Activated naive CD8-positive, alpha-beta T cell treated with anti-CD3 and anti-CD28 coated beads, Interleukin-2, amount 10 ng/mL, durations not matched to agents 7 days and 5 days (primary cell): ENCODE measurements at places on chromosomes 3 and 15. TPM values are rescaled to one million over a fixed set of nuclear protein-coding genes. Genes with fewer than 3 reads are reported as not detected.

DNA sequence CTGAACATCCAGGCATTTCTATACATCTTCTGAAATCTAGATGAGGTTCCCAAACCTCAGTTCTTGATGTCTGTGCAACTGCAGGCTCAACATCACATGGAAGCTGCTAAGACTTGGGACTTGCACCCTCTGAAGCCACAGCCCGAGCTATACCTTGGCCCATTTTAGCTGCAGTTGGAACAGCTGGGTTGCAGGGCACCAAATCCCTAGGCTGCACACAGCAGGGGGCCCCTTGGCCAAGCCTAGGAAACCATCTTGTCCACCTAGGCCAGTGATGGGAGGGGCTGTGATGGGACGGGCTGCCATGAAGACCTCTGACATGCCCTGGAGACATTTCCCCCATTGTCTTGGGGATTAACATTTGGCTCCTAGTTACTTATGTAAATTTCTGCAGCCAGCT is 415.8 kb upstream of the SUCLG2 start:
- no peaks in the 10 kb centered on the region for H3K4me1 ChIP-seq
- peaks cover 17% of the 10 kb centered on the region for H3K36me3 ChIP-seq
- no peaks in the 10 kb centered on the region for H3K27me3 ChIP-seq
- H3K27ac ChIP-seq = no peak overlapping the region
- no peak overlapping the region for H3K4me3 ChIP-seq
- DNase-seq = no peak

DNA sequence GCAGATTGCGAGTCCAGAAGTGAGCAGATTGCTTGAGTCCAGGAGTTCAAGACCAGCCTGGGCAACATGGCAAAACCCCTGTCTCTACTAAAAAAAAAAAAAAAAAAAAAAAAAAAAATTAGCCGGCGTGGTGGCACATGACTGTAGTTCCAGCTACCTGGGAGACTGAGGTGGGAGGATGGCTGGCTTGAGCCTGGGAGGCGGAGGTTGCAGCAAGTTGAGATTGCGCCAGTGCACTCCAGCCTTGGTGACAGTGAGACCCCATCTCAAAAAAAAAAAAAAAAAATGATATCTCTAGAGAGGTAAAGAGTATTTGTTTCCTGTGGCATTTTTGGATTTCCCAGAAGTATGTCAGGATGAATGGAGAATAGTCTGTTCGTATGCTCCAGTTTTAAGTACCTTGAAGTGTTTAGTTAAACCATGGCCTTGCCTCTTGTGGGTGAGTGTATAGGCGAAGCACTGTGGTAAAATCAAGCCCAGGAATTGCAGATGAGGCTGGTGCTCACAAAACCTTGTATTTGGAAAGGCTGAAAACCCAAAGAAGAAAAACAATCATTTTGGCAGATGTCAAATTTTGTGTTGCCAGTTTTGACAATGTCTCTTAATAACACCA is 5.9 kb downstream of the CACNA1D start:
- no peak overlapping the region for H3K27ac ChIP-seq
- peaks cover 55% of the 10 kb centered on the region for H3K27me3 ChIP-seq
- no peak overlapping the region for H3K4me3 ChIP-seq
- peaks cover 1% of the 10 kb centered on the region for H3K4me1 ChIP-seq
- DNase-seq = no peak
- H3K36me3 ChIP-seq = no peaks in the 10 kb centered on the region

DNA sequence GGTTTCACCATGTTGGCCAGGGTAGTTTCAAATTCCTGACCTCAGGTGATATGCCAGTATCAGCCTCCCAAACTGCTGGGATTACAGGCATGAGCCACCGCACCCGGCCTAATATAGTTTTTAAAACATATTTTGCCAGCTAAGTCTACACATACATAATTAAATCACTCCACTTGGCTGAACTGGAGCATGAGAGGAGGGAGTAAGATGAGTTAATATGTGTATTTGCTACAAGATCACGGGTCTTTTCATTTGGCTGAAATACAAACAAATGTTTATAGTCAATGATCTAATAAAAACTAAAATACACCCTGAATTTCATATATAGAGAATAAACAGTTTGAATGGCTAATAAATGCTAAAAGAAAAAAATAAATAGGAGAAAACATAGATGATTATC is 25.3 kb downstream of the SLC30A4 start:
- H3K4me3 ChIP-seq = no peak overlapping the region
- no peaks in the 10 kb centered on the region for H3K36me3 ChIP-seq
- no peak for DNase-seq
- no peak overlapping the region for H3K27ac ChIP-seq

- H3K36me3 ChIP-seq = no peaks in the 10 kb centered on the region
- DNase-seq = no peak
- peaks cover 4% of the 10 kb centered on the region for H3K4me1 ChIP-seq
- H3K4me3 ChIP-seq = no peak overlapping the region
These were observed 65.5 kb downstream of the PEX5L start for GRCh38 chr3:179971280-179971679.

GRCh38 chr15:99054025-99054387 is 46.4 kb upstream of the PGPEP1L start:
- H3K36me3 ChIP-seq = no peaks in the 10 kb centered on the region
- no peak for DNase-seq
- H3K27ac ChIP-seq = no peak overlapping the region
- H3K27me3 ChIP-seq = peaks cover 19% of the 10 kb centered on the region

DNA sequence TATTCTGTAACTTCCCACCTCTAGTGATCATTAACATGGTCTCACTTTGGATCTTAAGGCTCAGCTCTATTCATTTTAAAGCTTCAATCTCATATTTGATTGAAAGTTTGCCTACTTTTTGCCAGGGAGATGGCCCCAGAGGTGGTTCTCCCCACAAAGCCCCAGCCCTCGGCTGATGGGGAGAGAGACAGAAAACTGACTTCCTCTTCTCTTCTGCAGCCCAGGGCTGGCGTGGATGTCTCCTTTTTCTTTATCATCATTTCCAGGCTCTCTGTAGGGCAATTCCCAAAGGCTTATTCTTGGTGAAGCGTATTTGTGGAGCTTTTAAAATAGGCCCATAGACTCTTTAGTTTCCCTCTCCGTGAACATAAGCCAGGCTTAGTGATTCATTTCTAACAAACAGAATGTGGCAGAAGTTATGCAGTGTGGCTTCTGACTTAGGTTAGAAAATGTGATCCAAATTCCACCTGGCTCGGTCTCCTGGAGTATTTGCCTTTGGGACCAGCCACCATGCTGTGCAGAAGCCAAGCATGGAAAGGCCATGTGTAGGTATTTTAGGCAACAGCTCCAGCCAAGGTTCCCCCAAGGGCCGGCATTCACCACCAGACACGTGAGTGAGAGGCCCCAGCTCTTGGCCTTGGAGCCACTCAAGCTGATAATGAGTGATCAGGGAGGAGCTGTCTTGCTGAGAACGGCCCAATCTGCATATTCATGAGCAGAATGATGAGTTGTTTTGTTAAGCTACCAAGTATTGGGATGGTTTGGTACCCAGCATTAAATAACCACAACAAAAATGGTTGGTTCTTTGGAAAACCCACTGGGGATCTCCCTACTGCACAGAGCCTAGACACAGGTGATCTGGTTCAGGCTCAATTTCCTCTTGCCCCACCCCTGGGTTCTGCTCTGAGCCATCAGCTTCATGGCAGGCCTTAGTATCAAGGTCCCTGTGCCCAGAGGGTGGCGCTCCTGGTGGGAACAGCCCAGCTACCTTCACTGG is 353.2 kb upstream of the PROK2 start:
- no peak overlapping the region for H3K27ac ChIP-seq
- H3K4me3 ChIP-seq = no peak overlapping the region
- no peaks in the 10 kb centered on the region for H3K27me3 ChIP-seq
- peaks cover 1% of the 10 kb centered on the region for H3K36me3 ChIP-seq
- peaks cover 15% of the 10 kb centered on the region for H3K4me1 ChIP-seq

- DNase-seq = no peak
- H3K4me3 ChIP-seq = no peak overlapping the region
- H3K4me1 ChIP-seq = no peaks in the 10 kb centered on the region
These were observed 96.4 kb downstream of the NAALADL2 start for GRCh38 chr3:174955513-174956016.

- H3K27me3 ChIP-seq = peaks cover 35% of the 10 kb centered on the region
- H3K4me3 ChIP-seq = peak overlapping the region; percentile 65
- DNase-seq = no peak
These were observed 51.8 kb upstream of the DGKG start for GRCh38 chr3:186413615-186414415.

DNA sequence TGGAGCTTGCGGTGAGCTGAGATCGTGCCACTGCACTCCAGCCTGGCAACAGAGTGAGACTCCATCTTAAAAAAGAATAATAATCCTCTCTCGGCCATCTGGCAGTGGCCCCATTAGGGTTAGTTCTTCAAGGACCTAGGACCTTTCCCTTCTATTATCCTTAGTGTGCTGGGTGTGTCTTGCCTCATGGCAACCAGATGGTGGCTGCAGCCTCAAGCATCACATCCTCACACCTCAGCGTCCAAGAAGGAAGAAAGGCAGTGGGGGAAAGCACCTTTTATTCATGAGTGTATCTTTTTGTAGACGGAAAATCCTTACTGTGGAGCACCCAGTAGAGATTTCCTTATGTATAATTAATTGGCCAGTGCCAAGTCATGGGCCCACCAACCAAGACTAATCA is 42.7 kb upstream of the TFRC start:
- DNase-seq = no peak
- H3K4me3 ChIP-seq = no peak overlapping the region
- H3K36me3 ChIP-seq = no peaks in the 10 kb centered on the region
- H3K27ac ChIP-seq = no peak overlapping the region
- H3K27me3 ChIP-seq = no peaks in the 10 kb centered on the region

DNA sequence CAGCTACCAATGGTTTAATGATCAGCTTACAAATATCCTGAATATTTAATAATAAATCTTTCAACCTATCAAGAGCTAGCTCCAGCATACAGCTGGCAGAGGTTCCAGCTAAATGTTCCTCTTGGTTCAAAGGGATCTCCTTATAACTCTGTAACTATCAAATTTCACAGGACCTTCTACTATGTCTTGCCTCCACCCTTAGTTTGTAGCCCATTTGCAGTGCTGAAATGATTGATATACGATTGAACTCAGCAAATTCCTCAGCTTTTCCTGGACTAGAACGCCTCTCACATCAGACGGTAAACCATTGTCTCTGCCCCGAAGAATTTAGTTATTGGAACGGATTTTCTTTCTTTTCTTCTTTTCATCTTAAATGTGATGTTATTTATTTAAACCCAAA is 41.5 kb downstream of the CD200R1L start:
- H3K36me3 ChIP-seq = no peaks in the 10 kb centered on the region
- H3K4me1 ChIP-seq = peaks cover 4% of the 10 kb centered on the region
- peaks cover 7% of the 10 kb centered on the region for H3K27me3 ChIP-seq
- H3K27ac ChIP-seq = no peak overlapping the region

- DNase-seq = no peak
- peaks cover 69% of the 10 kb centered on the region for H3K27me3 ChIP-seq
- no peaks in the 10 kb centered on the region for H3K36me3 ChIP-seq
- H3K27ac ChIP-seq = peak overlapping the region; percentile 44
- H3K4me1 ChIP-seq = peaks cover 22% of the 10 kb centered on the region
These were observed 802 bp upstream of the NECTIN3 start for GRCh38 chr3:111070772-111071256.

- no peaks in the 10 kb centered on the region for H3K36me3 ChIP-seq
- H3K27ac ChIP-seq = no peak overlapping the region
- no peak for DNase-seq
- no peaks in the 10 kb centered on the region for H3K4me1 ChIP-seq
- no peak overlapping the region for H3K4me3 ChIP-seq
These were observed 836.2 kb downstream of the AGBL1 start for GRCh38 chr15:86915811-86916331.

DNA sequence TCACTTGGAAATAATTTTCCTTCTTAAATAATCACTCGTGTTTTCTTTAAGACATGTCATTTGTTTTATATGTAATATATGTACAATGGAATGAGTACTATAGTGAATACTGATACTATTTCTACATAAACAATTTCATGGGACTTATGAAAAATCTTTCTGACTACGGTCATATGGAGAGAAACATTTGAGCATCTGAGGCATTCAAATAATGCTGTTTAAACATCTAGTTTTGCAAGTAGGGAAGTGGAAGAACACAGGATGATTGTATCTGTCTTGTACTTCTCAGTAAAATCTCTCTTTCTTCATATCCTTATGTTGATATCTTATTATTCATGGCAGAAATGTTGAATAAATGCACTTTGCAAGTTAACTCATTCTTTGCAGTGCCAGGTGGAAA is 599.5 kb upstream of the KCNMB2 start:
- no peak overlapping the region for H3K27ac ChIP-seq
- H3K36me3 ChIP-seq = no peaks in the 10 kb centered on the region
- H3K4me3 ChIP-seq = no peak overlapping the region
- DNase-seq = no peak
- no peaks in the 10 kb centered on the region for H3K27me3 ChIP-seq

DNA sequence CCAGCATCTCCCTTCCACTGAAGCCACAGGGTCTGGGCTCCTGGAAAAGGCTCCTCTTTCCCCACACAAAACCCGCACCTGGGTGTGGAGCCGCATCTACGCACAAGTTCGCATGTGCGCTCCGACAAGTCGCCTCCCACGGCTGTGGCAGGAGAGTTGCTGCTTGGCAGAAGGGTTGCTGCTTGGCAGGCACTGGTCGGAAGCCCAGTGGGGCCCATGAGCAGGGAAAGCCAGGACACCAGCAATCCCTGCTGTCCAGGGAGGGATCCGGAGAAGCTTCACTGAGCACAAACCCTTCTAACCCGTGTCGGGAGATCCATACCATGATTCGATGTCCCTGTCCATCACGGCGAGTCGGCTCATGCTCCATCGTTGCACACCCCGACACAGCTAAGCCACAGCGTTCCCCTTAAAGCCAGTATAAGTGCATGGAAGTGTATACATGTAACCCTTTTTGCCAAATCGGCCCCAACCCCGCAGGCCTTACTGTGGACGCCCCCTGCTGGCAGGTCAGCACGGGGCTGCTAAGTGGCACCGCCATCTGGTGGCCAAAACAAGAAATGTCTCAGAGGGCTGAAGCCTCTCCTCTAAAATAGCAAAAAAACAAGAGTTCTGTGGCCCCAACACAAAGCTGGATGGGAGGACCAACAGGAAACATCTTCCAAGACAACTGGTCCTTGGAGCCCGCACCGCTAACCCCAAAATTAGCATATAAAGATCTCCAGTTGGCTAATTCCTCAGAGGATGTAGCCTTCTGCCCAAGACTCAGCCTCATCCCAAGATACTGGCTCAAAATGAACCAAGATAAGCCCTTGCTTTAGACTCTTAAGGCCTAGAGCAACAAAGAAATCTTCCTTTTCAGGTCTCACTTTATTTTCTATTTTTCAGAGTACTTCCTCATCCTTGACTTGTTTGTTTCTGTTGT is 8.3 kb downstream of the ANKRD63 start:
- H3K4me1 ChIP-seq = peaks cover 6% of the 10 kb centered on the region
- no peaks in the 10 kb centered on the region for H3K36me3 ChIP-seq
- no peak overlapping the region for H3K27ac ChIP-seq
- DNase-seq = peak; percentile 92
- peaks cover 26% of the 10 kb centered on the region for H3K27me3 ChIP-seq
- H3K4me3 ChIP-seq = no peak overlapping the region

- H3K4me3 ChIP-seq = no peak overlapping the region
These were observed 117.0 kb upstream of the TSPAN3 start for GRCh38 chr15:77187751-77188464.

GRCh38 chr15:64460724-64461720 is 644 bp downstream of the ZNF609 start:
- peak overlapping the region; percentile 88 for H3K4me3 ChIP-seq
- H3K4me1 ChIP-seq = peaks cover 58% of the 10 kb centered on the region
- peak; percentile 52 for DNase-seq
- H3K27ac ChIP-seq = peak overlapping the region; percentile 84
- H3K27me3 ChIP-seq = no peaks in the 10 kb centered on the region

- H3K4me1 ChIP-seq = peaks cover 58% of the 10 kb centered on the region
- no peaks in the 10 kb centered on the region for H3K27me3 ChIP-seq
- H3K4me3 ChIP-seq = peak overlapping the region; percentile 84
These were observed 59.1 kb downstream of the IQSEC1 start for GRCh38 chr3:13013994-13014754.

The SPINK8 gene
- total RNA-seq = not detected

The RAB6B gene
- 0.40 TPM for total RNA-seq

The MESP1 gene
- 1.8 TPM for total RNA-seq

The BCHE gene
- total RNA-seq = not detected

The EPHA3 gene
- total RNA-seq = not detected

The BCL2A1 gene
- 34.6 TPM for total RNA-seq

The LEO1 gene
- 26.5 TPM for total RNA-seq
